ENCODE measurements at places on chromosomes 1 and 21.
A peak's percentile ranks its signal among the peaks of the same experiment; 100 is the strongest.

DNA sequence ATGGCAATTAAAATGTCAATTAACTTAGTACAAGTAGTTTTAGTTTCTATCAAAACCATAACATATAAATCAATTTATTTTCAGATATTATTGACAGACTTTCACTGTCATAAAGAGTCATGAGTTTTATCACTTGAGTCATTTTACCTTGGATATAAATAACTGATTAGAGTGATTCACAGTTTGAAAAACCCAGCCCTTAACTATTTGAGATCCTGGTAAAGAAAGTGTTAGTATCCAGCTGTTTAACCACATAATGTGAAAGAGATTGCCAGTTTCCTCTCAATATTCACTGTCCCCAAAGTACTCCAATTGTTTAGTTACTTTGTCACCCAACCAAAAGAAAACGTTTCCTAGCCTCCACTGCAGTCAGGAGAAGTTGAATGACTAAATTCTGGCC, 91.3 kb downstream of the UCHL5 start:
- no peak for DNase-seq

GRCh38 chr1:90783181-90783580, 66.1 kb upstream of the BARHL2 start:
- DNase-seq = no peak

DNA sequence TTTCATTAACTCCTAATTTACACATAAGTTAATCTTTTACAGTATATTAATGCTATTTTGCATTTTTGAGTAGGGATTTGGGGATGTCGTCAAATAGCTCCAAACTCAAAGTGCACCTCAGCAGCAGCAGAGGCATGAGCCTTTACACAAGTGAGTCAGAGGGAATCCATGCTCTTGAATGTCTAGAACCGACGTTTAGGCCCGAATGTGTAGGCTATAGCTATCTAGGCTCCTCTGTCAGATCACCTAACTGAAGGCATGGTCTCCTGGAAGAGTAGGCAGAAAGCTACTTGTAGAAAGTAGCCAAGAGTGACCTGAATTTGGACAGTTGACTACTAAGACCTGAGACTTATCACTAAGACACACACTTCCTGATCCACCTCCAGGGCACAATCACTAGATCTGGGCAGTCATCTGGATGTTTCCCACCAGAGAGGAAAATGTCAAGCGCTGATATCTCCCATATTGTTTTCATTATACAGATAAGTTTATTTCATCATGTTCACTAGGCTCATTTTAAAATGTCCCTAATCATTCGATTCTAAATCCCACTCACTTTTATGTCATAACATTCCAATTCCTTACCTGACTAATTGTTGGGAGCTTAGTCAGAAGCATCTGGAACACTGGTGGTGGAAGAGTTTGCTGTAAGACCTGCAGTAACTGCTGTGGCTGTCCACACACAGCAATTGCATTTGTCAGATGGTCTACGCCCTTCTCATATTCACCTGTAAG, 15.3 kb downstream of the TOMM20 start:
- DNase-seq = no peak

- peak; percentile 80 for DNase-seq
These were observed 200.4 kb downstream of the NRIP1 start for GRCh38 chr21:14864211-14865021.

GRCh38 chr1:110781525-110781924, 91.4 kb upstream of the CD53 start:
- DNase-seq = no peak

GRCh38 chr1:42777852-42778251, 6.9 kb upstream of the TMEM269 start:
- peak; percentile 47 for DNase-seq

DNA sequence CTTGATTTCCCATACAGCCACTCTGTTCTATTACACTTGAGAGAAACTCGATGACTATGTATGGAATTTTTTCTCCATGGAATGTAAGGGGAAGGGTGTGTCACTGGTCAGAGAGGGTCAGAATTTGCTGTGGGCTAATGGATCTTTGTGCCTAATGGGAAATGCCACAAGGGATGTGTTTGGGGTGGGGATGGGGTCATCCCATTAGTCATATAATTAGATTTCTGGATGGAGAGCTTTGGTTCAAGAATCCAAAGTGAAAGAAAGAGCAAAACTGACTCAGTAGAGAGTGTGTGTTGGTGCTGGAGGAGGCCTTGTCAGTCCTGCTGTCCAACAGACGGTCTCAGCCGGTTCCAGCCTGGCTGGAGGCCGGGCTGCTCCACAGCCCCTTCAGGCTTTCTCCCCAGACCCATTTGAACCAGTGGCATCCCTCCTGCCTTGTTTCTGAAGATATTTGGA, 86.4 kb downstream of the LAMC2 start:
- DNase-seq = no peak

- no peak for DNase-seq
These were observed 47.1 kb downstream of the TCEANC2 start for GRCh38 chr1:54100500-54100899.

DNA sequence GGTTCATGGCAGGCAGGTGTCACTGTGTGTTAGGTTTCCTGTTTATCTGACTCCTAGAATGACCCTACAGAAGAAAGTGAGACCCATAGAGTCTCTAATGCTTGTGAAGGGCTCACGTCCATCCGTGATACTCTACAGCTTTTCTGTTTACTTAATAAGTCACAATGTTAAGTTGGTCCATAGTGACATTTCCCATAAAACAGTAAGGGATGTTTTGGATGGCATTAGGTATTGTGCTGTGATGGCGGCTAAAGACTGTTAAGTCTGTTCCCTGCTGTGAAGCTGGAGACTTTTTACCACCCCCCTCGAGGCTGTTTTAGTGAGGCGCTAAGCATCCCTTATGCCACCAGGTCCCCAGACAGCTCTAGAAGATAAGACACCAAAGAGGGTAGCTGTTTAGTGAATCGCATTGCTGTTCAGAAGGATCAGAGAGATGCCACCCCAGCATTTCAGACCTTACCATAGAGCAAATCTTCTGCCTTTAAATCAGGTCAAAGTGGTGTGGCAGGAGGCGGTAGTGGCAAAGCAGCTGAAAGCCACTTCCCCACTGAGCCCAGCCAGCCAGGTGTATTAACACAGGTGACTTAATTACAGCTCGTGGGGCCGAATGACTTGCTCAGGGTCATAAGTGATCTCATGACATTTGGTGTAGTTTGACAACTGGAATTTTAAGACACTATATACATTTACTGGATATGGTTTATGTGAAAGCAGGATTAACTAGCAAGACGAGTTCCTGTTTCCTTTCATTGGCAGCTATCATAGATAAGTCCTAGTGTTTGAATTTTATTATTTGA, 25.0 kb downstream of the SLC37A1 start:
- DNase-seq = no peak

DNA sequence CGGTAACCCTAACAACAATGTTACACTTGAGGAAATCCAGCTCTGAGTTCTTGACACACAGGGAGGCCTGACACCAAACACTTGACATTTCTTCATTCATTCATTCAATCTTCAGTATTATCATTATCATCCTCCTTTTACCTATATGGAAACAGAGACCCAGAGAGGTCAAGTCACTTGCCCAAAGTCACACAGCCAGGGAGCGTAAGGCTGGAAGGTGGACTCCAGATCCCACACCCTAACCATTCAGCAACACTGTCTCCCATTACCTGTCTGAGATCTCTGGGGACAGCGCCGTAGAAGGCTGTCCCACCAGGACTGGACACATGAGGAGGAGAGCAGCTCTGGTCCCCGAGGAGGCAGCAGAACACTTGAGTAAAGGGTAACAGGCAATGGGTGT, 101.4 kb downstream of the SYF2 start:
- DNase-seq = no peak

DNA sequence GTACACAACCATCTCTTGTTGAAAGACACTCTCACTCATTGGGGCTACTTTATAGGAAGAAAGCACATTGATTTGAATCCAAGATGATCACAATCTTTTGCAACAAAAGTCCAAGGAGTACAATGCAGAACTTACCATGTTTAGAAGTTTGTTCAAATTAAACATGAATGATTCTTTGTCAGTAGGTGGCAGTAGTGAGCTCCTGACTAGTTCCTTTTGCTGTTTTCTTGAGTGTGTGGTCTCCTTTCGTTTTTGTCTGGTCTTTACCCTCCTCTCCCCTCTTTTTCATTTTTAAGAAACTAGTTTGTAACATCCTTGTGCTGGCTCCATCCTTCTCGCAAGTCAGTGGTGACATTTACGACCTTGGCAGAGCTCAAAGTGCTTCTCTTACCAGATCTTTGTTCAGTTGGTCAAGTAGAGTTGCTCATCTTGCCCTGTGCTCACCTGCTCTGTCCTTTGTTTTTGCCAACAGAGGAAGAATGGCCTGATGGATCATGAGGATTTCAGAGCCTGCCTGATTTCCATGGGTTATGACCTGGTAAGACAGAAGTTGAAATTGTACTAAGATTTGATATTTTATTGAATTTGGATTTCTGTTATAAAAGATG, 35.7 kb upstream of the MTR start:
- DNase-seq = peak; percentile 77

DNA sequence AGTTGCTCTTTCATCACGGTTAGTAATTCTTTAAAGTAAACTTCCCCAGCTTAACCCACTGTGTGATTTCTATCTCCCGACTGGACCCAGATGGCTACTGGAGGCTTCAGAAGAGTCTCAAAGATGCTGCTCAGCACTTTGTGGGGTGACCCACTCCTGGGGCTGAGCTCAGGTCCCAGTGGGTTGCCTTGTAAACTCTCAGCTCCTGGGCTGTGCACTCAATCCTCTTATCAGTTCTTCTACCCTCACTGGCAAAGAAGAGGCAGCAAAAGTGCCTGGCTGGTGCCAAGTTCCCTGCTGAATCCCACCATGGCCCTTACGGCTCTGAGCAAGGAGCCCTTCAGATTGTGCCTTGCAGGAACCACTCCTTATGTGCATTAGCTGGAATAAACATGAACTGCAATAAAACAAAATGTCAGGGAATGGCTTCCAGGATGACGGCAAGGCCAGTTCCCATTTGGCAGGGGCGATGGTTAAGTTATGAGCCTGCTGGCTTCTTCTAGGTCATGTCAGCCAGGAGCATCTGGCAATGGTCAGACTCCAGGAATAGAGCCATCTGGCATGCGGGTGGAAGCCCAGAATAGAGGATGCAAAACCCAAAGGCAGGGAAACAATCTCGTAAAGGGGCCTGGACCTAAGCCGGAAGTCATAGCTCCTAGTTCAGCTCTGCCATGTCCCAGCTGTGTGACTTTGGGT, 6.8 kb downstream of the MYOC start:
- DNase-seq = no peak

GRCh38 chr21:14672466-14672865, 126.4 kb upstream of the SAMSN1 start:
- peak; percentile 24 for DNase-seq

- DNase-seq = no peak
These were observed 23.9 kb upstream of the TMEM52 start for GRCh38 chr1:1942753-1943656.

DNA sequence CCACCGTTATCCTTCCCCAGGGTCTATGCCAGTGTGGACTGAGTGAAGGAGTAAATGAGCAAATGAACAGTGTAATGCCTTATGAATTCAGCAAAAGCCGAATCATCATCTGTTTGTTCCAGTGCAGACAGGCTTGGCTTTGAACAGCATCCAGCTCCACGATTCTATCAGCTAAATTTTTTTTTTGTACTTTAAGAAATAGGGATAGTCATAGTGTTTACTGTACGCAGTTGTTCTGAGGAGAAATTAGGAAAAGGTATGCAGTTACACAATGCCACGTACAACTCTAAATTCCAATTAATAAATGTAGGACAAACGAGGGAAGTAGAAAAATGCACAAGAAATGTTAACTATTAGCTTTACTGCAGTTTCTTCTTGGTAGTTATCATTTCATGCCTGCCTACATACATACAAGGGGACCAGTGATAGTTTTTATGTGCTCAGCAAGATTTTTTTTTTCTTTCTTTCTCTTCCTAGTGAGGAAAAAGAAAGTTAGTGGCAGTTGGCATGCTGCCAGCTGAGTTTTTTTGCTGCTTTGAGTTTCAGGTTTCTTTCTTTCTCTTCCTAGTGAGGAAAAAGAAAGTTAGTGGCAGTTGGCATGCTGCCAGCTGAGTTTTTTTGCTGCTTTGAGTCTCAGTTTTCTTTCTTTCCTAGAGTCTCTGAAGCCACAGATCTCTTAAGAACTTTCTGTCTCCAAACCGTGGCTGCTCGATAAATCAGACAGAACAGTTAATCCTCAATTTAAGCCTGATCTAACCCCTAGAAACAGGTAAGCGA, at the start of gene IFI44L:
TSS of gene IFI44L (plus strand) at position 646 of the 777 bp plus-strand sequence. CDS start 7,468 bp downstream, outside the sequence.
- DNase-seq = no peak

GRCh38 chr1:42817440-42817767, 207 bp upstream of the SVBP start:
- peak; percentile 69 for DNase-seq

- DNase-seq = no peak
These were observed 368.6 kb upstream of the VAMP3 start for GRCh38 chr1:7402548-7402850.

DNA sequence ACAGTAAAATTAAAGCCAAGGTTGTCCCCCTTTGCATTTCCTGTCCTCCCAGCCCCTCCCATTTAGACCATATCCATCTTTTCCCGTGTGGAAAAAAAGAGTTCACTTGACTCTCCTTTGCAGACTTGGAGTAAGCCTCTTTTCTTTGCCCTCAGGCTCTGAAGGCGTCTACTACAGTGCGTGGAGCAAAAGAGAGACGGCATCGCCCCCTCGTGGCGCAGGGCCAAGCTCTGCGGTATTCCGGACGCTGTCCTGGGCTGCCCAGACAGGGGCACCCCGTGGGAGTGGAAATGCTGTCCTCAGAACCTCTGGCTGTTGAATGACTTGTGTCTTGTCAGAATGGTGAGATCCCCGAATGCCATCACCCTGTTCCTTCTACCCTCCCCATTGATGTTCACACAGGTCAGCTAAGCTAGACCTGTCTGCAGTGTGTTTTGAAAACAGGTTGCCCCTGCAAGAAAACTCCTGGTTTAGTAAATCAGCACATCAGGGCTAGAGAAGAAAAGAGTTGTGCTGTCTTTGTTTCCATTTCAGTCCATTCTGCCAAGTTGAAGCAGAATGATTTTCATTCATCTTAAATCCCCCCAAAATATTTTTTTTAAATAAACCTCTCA, 12.3 kb upstream of the GJA8 start:
- DNase-seq = peak; percentile 59

DNA sequence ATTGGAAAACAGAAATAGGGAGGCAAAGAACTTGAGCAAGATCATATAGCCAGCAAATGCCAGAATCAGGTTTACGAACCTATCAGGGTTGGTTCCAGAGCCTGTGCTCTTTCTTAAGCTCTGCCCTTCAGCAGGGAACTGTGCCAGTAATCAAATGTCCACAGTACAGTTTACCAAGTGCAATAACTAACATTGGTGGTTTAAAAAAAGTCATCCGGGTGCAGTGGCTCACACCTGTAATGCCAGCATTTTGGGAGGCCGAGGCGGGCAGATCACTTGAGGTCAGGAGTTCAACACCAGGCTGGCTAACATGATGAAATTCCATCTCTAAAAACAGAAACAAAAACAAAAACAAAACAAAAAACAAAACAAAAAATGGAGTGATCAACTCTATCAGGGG, 182.7 kb downstream of the LMX1A start:
- DNase-seq = no peak

GRCh38 chr1:243434594-243434993, 178.8 kb downstream of the SDCCAG8 start:
- no peak for DNase-seq

GRCh38 chr1:223087291-223088255, 55.5 kb downstream of the TLR5 start:
- DNase-seq = no peak

Data from Kasumi-1 (cell line).